ENCODE measurements at places on chromosomes 11 and 22.

GRCh38 chr11:130894322-130895025 is 21.8 kb downstream of the SNX19 start:
- peak; percentile 58 for DNase-seq

DNA sequence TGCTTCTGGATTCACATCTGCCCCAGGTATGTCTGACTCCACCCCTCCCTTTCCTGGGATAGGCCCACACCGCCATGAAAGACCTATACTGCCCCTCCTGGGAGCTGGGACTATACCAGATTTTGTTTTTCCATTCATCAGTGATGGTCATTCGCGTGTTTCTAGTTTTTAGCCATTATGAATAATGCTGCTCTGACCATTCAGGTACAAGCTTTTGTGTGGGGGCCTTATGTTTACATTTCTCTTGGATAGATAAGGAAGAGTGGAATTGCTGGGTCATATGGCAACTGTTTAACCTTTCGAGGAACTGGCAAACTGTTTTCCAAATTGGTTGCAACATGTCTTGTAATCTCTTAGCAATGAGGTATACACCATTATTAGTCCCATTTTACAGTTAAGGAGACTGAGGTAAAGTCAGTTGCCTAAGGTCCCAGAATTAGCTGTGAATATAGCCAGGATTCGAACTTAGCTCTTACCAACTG is 1.2 kb upstream of the TBC1D10A start:
- DNase-seq: no peak

DNA sequence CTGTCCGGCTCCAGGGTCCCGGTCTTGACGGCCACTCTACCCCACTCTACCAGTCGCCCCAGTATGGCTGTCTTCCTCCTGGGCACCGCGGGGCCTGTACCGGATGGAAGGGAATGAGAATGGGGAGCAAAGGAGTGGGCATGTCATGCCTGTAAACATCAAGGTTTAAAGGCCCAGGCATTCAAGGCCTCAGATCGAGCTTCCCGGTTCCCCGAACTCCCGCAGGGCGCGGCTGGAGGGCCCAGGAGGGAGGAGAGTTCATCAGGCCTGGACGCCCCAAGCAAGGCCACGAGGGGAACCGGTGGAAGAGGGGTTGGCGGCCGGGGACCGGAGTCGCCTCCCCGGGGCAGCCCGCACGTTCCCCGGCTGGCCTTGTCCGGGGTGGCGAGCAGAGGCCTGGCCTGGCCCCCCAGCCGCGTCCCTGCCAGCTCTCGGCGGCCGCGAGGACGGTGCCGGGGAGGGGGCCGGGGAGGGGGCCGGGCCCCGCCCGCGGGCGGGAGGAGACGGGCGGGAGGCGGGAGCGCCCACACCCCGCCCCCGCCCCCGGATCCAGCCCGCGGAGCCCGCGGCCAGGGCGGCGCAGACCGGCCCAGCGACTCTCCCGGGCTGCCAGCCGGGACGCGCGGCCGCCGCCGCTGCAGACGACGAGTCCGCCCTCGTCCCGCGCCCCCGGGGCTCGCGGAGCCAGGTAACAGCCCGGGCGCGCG is at the start of gene CDC42EP1:
CDC42EP1 (plus strand) TSS at position 580 of the 707 bp plus-strand sequence. CDS start 5,870 bp downstream, outside the sequence.
- no peak for DNase-seq

- no peak for DNase-seq
Observed at GRCh38 chr11:128694618-128695481, 978 bp downstream of the FLI1 start.

DNA sequence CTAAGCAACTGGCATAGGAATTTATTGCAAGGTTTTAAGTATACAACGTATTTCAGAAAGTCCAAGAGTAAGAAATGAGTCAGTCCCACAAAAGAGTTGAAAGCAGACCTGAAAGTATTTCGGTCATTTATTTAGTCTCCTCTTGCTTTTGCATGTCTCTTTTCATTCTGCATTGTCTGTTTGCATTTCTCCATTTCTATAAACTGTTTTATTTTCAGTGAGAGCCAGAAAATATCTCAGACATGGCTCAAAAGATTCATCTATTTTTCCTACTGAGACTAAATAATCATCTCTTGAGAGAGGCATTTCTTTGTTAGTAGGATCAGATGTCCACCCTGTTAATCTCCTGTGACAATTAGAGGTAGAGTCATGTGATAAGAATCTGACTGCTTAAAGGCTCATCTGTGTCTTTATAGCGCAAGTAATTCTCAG is 219.1 kb upstream of the CCDC179 start:
- DNase-seq: no peak

DNA sequence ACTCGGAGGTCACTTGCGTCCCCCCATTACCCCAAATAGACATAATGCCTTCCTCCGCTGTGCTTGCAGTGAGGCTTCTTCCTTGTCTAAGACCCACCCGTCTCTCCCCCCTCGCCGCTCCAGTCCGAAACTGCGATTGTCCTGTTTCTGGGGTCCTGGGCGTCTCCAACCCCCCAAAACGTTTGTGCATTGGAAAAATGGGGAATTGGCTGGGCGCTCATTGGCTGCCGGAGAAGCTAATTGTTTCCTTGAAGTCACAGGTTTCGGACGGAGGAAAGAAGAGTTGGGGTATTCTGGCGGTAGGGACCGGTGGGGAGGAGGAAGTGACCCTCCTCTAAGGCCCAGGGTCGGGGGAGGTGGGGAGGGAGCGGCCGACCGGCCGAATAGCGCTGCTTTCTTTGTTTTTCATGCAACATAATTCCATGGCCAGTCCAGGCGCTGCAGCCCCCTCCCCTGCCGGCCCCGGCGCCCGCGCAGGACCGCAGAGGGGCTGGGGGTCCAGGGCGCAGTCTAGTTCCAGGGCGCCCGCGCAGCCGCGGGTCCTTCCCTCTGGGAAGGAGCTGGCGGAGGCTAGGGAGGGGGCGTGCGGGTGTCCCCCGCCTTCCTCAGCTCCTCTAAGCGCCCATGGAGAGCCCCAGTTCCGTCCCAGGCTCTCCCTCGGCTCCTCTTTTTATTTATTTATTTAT is 12.7 kb upstream of the CPT1A start:
- DNase-seq: no peak

DNA sequence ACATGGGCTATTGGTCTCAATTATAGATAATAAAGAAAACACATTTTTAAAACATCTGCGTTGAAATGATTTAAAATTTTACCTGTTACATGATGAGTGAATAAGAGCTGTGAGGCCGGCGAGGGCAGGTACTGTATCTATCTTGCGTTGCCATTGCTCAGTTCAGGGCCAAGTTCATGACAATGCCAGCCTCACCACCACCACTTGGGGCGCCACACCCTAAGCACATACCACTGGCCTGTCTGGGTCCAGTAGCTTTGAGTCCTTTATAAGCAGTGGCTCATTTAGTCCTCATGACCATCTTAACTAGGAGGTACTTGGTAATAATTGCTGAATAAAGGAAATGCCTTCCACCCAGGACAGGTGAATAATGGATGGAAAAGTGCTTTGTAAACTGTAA is 14.5 kb upstream of the MB start:
- no peak for DNase-seq

DNA sequence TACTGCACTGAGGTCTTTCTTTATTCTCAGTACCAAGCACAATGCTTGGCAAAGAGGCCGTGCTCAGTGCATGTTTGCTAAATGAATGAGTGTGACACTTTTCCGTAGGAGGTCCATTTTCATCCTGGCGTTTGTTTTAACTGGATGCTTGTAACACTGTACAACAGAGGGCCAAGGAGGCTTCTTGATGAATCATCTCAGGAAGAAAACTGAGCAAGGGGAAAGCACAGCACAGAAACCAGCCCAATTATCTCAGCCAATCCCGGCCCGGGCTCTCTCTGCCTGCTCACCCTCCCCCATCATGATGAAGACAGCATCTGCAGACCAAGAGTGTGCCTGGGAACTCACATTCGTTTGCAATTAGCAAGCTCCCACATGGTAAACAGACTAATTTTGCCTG is 570.3 kb downstream of the OPCML start:
- no peak for DNase-seq

DNA sequence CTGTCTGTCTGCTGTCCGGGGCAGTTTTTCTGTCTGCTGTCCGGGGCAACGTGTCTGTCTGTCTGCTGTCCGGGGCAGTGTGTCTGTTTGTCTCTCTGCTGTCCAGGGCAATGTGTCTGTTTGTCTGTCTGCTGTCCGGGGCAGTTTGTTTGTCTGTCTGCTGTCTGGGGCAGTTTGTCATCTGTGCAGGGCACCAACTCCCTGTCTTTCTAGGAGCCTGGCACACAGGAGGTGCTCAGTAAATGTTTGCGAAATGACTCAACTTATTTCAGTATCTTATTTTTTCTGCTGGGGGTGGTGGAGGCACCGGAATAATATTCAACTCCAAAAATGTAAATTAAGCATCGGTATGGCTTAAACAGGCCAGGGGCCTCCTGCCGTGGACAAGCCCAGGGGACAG is 12.0 kb upstream of the TTLL12 start:
- DNase-seq: no peak

- no peak for DNase-seq
Observed at GRCh38 chr11:59088162-59088561, 2.1 kb downstream of the GLYATL1B start.

Measured in effector CD4-positive, alpha-beta T cell (primary cell).